ENCODE measurements at places on chromosomes 13 and 19. TPM values are rescaled to one million over a fixed set of nuclear protein-coding genes. Genes with fewer than 3 reads are reported as not detected.
A peak's percentile ranks its signal among the peaks of the same experiment; 100 is the strongest.

DNA sequence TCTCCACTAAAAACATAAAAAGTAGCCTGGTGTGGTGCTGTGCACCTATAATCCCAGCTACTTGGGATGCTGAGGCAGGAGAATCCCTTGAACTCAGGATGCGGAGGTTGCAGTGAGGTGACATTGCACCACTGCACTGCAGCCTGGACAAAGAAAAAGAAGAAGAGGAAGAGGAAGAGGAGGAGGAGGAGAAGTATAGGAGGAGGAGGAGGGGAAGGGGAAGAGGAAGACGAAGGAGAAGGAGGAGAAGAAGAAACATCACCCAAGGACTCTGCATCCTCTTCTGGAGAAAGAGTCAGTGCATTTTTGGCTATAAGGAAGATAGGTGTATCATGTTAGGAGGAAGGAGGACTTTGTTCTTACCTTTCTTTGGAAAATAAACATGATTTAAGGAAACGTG, 13.0 kb upstream of the FPR3 start:
- H3K36me3 ChIP-seq: no peaks in the 10 kb centered on the region
- peaks cover 4% of the 10 kb centered on the region for H3K4me1 ChIP-seq
- no peak for DNase-seq

Gene LIM2
- total RNA-seq: not detected

DNA sequence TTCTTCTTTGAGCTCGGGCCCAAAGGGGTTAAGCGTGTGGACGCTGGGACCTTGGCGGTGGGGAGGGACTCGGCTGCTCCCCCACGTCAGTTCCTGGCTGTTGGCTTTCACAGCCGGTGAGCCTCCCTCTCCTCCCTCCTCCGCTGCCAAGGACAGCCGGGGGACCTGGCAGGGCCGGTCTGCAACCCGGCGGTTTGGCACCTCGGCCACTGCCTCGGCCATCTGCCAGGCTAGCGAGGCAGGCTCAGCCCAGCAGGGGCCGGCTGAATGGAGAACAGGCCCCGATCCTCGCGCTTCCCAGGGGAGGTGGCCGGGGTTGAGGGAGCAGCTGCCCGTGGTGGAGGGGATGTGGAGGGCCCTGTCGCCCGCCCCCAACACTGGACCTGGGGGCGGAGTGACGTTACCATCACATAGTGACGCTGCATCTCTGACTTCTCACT, 5.0 kb downstream of the TLE5 start:
- H3K27ac ChIP-seq: peak overlapping the region; percentile 84
- DNase-seq: peak; percentile 89
- peaks cover 41% of the 10 kb centered on the region for H3K36me3 ChIP-seq

Gene SCN1B
- total RNA-seq: 1.5 TPM

DNA sequence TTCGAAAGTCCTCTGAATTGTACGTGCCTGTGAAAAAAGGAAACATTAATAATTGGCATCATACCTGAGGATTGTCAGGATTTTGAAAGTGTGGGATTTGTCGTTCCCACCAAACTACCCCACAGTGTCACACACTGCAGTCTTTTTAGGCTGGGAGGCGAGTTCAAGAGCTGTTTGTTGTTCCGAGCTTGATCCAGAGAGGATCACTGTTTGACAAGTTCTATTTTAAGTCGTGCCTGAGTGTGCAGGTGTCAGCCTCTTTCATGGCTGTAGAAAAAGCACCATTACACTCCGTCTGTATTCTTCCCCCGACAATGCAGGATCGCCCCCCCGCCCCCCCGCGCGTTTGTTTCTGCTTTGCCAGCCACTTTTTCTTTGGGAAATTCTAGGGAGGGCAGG, 635 bp upstream of the NBEA start:
- H3K27ac ChIP-seq: no peak overlapping the region
- H3K27me3 ChIP-seq: no peaks in the 10 kb centered on the region
- peaks cover 9% of the 10 kb centered on the region for H3K4me1 ChIP-seq
- H3K4me3 ChIP-seq: peak overlapping the region; percentile 39
- DNase-seq: no peak

DNA sequence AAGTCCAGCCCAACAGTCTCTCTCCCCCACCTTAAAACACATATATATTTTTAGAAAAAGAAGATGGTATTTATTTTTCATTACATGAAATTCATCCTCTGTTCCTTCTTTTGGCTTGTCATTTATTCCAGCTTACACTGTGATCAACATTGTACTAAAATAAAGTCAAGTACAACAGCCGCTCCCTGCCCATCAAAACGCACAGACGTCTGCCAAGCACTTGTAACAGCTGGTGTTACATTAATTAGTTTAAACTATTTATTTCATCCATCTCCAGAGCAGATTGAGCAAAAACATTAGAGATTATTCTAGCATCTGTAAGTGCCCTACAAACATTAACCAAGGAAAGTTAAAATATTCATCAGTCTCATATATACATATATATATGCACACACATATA, 350.5 kb downstream of the DACH1 start:
- no peak overlapping the region for H3K27ac ChIP-seq
- H3K4me1 ChIP-seq: no peaks in the 10 kb centered on the region
- no peaks in the 10 kb centered on the region for H3K36me3 ChIP-seq

GRCh38 chr19:45874620-45874966, 10.5 kb downstream of the FOXA3 start:
- no peak overlapping the region for H3K4me3 ChIP-seq
- no peaks in the 10 kb centered on the region for H3K36me3 ChIP-seq
- no peak overlapping the region for H3K27ac ChIP-seq
- H3K4me1 ChIP-seq: peaks cover 6% of the 10 kb centered on the region

- H3K27ac ChIP-seq: no peak overlapping the region
- no peak for DNase-seq
- H3K4me3 ChIP-seq: no peak overlapping the region
Observed at GRCh38 chr13:31043957-31044356, 111.5 kb downstream of the TEX26 start.
